NCI-H2081 (cell line): ENCODE measurements at places on chromosomes 4 and X.

DNA sequence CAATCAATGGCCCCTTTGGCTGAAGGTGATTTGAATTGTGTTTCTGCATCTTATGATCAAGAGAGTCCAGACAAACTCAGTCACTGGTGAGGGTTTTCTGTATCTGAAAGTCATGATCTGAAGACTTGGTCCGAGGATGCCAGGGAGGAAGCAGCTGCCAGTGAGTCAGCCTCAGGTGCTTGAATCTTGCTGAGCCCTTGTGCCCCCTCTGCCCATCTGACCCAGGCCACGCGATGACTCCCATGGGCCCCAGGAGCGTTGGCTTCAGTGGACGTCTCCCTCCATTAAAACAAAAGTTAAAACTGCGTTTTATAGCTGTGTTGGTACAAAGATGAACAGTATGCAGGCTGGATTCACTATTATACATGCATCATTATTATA is 62.0 kb downstream of the HTRA3 start:
- no peak for DNase-seq

DNA sequence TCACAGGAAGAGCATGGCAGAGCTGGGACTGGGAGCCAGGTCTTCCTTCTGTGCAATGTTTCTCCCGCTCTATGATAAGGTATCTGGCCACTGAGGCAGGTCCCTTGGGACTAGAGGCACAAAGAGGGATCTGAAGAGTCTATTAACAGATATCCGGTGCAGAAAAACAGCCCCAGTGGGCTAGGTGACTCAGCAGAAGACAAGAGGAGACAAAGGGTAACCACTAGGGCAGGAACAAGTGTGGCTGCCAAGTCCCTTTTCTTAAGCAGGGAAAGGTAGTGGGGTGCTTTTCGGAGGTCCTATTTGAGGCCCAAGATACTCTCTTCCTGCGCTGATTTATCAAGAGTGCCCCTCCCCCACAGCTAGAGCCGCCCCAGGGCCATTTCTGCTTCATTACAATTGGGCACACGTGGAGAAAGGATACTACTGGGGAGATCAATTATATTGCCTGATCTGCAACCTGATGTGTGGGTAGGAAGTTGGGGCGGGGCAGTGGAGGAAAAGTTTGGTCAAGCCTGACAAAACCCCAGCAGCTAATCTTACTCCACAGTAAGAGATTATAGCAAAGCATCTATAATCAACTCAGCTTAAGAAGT is at the start of gene DGAT2L6:
DGAT2L6 (plus strand) TSS at position 546 of the 596 bp plus-strand sequence. CDS start 100 bp downstream, outside the sequence.
- no peak for DNase-seq

GRCh38 chr4:137389911-137390520 is 142.3 kb downstream of the PCDH18 start:
- DNase-seq: no peak

GRCh38 chrX:74015379-74016019 is 288.5 kb upstream of the ZCCHC13 start:
- DNase-seq: peak; percentile 71

DNA sequence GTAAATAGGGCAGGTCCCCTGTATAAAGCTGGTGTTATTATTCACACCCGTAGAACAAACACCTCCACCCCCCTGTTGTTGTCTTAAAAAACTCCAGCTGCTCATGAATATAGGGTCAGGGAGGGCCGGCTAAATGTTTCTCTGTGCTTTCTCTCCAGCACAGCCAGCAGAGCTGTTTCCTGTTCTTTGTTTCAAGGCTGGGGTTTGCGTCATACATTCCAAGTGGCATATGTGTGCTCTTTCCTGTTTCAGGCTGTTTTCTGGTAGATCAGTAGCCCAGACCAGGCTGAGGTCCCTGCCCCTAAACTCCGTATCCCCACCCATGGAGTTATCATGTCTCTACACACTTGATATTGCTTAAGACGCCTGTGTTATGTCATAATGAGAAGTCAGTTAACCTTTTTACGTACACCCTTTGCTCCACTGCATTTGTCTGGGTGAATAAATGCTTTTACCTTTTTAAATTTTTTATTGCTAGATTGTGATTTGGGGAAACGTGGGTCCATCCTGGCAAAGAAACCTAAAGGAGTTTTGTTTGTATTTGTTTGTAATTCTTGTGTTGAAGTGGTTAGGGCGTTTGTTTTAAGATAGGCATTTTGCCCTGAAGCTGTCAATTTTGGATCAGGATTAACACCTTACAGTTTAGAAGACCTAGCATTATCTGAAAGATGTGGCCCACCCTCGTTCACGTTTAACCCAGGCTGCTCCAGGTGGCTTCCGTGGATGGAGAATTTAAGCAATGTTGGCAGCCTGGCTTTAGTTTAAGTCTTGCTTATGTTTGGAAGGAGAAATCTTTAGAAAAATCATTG is 3.3 kb downstream of the KLF3 start:
- peak; percentile 96 for DNase-seq

DNA sequence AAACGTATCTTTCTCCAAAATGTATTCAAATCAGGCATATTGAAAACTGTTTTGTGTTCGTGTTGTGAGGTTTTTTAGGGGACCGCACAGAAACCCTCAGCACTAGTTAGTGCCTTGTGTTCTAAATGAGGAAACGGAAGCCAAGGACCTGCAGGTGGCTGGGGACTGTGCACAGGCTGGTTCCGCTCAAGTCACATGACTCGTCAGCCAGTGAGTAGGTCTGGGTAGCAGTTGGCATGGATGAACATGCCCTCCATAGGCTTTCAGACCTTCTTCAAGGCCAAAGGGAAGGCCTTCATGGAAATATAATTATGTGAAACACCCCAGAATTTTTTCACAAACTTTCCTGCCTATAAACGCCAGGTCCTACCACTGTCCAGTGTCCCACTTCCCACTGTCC is 1.3 kb upstream of the F11 start:
- DNase-seq: no peak

DNA sequence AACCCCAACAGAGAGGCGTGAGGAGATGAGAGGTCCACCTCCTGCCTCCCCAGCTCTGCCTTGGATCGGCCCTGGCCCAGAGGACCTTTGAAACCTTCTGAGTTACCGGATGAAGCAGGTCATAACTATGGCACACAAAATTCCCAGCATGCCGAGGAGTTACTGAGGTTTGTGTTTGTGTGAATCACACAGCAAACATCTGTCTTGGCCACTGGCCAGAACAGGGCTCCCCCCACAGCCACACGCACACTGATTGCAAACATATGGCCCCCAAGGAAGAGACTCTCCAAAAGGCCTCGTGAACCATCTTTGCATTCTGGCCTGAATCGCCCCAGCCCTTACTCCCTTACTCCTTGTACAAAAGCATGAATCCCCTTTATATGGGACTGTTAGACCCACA is 18.9 kb downstream of the RPS4X start:
- peak; percentile 17 for DNase-seq

- no peak for DNase-seq
Measured at GRCh38 chrX:77967631-77968030, 1.8 kb downstream of the PGAM4 start.

DNA sequence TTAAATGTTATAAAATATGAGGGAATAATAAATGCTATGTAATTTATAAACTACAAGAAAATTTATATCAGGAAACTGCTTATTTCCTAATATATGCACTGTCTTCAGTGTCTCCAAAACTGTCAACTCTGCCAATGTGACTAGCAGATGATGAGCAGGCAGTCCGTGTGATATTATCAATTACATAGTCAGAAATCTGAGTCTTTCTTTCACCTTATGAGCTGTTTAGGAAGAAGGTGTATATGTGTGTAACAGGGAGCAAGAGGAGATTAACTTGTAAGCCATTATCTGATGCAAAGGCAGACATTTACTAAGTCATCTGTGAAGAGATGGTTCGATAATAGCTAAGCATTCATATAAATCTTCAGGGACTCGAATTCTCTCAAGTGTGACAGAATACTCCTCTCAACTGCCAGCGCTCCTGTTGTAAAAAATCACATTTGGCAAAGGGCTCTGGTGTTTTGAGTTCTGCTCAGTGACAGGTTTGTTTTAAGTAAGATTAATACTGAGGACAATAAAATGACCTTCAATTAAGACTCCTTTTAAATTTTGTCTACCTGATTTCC is 79.7 kb downstream of the SNCA start:
- peak; percentile 54 for DNase-seq

DNA sequence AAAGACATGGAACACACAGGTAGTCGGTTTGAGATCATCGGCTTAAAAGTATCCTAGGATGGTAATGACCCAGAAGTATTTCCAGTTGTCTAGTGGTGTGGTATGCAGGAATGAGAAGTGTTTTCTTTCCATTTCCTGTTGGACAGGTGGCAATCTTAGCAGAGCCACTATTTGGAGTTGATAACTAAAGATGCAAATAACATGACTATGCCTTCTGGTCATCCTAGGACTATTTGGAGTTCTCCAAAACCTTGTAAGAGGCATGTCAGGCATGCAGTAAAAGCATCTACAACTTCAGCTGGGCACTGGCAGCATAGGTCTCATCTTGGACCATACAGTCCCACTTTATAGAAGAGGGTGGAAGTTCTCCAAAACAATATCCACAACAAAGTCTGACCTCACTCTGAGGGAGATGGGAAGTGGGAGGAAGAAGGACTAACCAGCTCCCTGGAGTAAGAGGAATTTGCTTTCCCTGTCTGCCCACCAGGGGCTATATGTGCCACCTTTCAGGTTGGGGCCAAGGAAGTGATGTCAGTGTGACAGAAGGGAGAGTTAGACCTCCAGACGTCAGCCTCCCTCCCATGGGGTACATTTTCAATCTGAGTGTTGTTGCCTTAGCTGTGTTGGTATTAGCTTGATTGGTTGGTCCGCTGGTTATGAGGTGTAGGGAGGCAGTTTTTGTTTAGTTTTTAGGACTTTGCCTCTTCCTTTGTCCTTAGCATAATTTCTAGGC is 101.2 kb upstream of the MYOZ2 start:
- no peak for DNase-seq

DNA sequence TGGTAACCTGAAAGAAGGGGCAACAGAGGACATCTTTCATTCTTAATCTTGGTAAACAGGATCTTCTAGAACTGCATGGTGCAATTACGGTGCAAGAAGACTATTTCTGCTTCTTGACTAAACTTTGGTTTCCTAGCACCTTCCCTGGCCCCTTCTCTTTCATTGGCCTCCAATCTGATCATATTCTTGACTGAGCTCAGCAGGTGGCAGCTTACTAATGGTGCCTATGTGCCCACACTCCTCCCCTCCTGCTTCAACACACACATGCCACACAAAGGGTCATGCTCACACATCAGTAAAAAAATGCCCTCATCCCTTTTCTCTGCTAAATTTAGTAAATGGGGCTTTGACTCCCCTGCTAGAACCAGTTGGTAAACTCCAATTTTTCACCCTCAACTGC is 400.5 kb upstream of the MAOA start:
- no peak for DNase-seq

GRCh38 chrX:110142096-110142495 is 139.2 kb downstream of the TMEM164 start:
- no peak for DNase-seq

DNA sequence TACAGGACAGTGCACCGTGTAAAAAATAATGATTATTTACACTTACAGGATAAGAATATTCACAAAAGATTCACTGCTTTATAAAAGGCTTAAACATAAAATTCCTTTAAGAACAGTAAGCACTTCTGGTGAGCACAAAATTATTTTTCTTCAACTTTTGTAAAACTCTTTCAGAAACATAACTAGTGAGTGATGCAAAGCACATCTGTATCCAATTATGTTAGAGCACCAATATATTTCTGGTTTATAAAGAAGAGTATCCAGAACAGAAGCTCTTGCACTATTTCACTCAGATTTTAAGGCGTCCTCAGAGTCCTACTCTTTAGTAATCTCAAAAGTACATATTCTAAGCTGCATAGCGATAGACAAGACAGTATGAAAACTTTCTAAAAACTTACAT is 276.0 kb downstream of the C4orf33 start:
- no peak for DNase-seq
